NCI-H1092 (cell line): ENCODE measurements at places on chromosomes 3 and 15.
A peak's percentile ranks its signal among the peaks of the same experiment; 100 is the strongest.

- DNase-seq: no peak
Measured at GRCh38 chr15:55319537-55320237, 665 bp downstream of the PIGB start.

- no peak for DNase-seq
Measured at GRCh38 chr3:16824081-16824696, 60.6 kb upstream of the PLCL2 start.

DNA sequence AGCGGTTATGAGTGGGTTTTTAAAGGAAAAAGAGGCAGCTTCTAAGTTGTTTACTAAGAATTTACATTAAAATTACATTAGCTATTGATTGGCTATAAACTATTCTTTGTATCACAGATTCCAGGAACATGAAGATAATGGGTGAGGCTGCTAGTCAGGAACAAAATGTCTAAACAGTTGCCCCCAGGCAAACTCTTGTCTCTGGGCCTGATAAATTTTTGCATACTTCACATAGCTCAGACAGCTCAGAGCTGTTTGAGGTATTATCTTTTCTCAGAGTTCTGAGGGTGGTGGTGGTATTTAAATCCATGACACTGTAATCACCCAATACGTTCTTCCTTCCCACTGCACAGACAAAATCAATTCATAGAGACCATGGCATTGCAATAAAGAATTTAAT, 2.1 kb upstream of the HACD2 start:
- no peak for DNase-seq

DNA sequence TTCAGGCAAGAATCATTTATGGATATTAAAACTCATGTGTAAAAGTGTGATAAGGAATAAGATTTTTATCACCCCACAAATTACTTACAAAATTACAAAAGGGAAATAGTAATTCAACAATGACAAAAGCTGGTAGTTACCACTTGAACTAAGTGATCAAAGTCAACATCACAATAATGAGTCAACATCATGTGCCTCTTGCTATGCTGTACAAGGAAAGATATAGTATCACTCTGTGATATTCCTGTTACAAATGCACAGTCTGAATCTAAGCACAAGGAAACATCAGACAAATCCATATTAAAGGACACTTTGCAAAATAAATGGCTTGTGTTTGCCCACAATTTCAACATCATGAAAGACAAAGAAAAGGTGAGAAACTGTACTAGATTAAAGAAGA, 90.5 kb upstream of the PLCL2 start:
- DNase-seq: no peak

- DNase-seq: no peak
Measured at GRCh38 chr3:172087602-172088580, 48.5 kb downstream of the FNDC3B start.

GRCh38 chr3:53788038-53788437, 58.2 kb downstream of the CHDH start:
- no peak for DNase-seq

- DNase-seq: no peak
Measured at GRCh38 chr3:138862531-138862923, 27.8 kb upstream of the PIK3CB start.

DNA sequence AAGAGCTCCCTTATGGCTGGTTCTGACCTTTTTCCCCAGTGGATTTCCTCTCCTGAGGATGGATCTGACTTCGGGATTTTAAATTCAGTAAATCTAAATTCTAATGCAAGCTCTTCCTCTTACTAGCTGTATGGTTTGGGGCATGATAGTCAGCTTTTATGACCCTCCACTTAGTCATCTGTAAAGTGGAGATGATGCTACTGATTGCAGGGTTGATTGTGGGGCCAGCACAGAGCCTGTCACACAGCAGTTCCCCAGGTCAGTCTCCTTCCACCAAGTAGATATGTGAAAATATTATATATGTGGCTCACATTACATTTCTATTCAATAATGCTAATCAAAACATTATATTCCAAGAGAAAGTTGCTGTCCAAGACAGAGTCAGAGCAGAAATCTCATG, 141.3 kb upstream of the UBE2E1 start:
- DNase-seq: no peak

DNA sequence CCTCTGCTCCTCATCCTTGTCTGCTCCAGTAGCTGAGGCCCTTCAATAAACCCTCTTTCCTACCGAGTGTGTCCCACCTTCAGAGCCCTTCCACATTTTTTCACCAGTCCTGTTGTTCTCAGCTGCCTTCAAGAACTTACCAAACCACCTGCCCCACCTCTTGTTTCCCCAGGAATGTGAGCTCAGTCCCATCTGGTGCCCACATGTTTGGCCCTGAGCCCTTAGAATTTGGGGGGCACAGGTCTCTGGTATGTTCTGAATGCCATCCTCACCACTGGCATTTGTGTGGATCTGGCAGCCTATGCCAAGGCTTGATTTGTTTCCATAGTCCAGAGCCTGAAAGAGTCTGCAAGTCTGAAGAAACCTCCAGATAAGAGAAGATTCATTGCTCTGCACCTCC, 315.2 kb upstream of the PPP2R3A start:
- no peak for DNase-seq

DNA sequence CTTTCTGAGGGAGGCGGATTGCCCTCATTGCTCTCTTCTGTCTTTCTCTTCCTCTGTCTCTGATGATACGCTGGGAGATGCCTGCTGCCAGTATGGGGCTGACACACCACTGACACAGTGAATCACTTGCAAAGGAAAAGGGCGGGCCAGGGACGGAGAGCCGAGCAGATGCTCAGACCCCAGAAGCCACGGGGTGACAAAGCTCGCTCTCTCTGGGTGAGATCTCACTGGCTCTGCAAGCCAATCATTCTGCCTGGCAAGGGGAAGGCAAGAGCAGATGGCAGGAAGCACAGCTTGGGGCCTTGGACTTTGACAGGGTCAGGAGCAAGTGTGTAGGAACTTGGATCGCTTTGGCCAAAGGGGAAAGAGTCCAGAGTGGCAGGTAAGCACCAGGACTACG, 198.7 kb downstream of the NTRK3 start:
- DNase-seq: no peak

DNA sequence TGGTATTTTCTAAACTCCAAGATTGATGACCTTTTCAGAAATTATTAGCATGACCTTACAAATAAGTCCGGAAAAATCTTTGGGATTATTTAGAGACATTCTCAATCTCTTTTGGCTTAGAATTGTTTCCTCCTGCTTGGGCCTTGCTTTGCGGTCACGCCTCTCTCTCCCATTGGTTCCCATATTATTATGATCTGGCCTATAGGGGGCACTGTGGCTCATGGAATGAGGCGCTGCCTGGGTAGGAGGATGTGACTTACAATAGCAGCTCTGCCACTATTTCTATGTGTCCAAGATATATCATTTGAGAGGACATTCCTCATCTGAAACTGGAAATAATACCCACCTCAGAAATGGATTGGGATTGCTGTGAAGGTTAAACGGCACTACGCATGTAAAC, 464.9 kb downstream of the MFSD1 start:
- DNase-seq: peak; percentile 17

DNA sequence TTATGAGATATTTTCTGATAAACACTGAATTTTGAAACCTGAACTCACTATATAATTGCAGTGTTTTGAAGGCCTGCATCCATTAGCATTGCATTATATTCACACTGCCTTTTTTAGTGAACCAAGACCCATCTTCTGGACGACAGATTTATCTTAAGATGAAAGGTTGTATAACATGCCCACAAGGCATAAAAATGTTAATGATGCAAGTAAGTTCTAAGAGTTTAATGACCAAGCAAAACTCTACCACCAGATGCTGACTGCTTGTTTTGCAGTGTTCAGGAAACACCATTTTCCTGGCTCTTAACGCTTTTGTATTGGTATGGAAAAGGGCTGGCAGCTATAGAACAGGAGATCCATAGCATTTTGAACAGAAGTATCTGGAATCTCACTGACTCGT, 46.1 kb downstream of the USP50 start:
- no peak for DNase-seq
